ENCODE measurements at places on chromosomes 2 and 18. TPM values are rescaled to one million over a fixed set of nuclear protein-coding genes. Genes with fewer than 3 reads are reported as not detected.

Gene MEMO1
- 59.2 TPM for total RNA-seq

Gene BCL11A
- total RNA-seq, result 2.1 TPM

Gene NAB1
- total RNA-seq, result 29.5 TPM

Gene KCTD1
- total RNA-seq, result 22.5 TPM

Gene SERPINB13
- not detected for total RNA-seq

Gene ADAM23
- total RNA-seq, result 24.6 TPM

Gene WIPF1
- total RNA-seq, result 2.3 TPM

Gene CHAC2
- total RNA-seq, result 26.1 TPM

Gene TTLL4
- 20.7 TPM for total RNA-seq

Gene ZNF892
- total RNA-seq, result 1.3 TPM

Gene FAM237A
- not detected for total RNA-seq

Gene SERPINB2
- total RNA-seq, result 100 TPM

Gene SLC5A7
- total RNA-seq, result not detected

Gene QPCT
- total RNA-seq, result 311 TPM

Gene NFE2L2
- total RNA-seq, result 97.3 TPM

Gene LHCGR
- total RNA-seq, result 0.40 TPM

Gene ITGB6
- total RNA-seq, result not detected

Gene NAT8
- not detected for total RNA-seq

Gene PLCL1
- total RNA-seq, result 0.09 TPM

Gene SOX11
- 0.03 TPM for total RNA-seq

Gene DNAJC27
- total RNA-seq, result 7.5 TPM

Gene CCBE1
- total RNA-seq, result not detected

Gene PLGLB1
- total RNA-seq, result 0.92 TPM

Measured in NCI-H460 (cell line).